Esophagus squamous epithelium (tissue), 5 donors: ENCODE measurements at places on chromosomes 4 and X.

DNA sequence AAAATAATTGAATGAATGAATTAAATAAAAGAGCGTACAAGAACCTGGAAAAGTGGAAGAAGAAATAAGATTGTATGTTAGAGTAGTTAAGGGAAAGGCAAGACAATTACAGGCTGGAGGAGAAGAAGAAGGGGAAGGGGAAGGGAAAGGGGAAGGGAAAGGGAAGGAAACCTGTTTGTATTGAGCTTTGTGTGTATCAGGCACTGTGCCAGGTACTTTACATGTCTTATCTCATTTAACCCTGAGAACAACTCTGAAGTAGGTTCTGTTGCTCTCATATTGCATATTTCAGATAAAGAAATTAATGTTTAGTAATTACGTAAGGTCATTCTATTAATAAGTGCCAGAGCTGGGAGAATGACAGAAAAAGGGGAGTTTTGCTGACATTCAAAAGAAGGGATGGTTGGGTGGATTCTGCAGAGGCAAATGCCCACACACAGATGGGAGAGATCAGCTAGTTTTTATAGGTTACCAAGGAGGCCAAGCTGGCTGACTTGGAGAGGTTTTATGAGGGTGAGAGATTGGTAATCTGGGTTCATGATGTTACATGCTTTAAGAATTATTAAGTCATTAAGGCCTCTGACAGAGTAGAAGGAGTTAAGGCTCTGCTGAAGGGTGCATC, 92.3 kb upstream of the LCORL start:
- H3K27me3 ChIP-seq = no peaks in the 10 kb centered on the region
- DNase-seq = no peak
- no peaks in the 10 kb centered on the region for H3K36me3 ChIP-seq
- H3K4me1 ChIP-seq = no peaks in the 10 kb centered on the region
- H3K4me3 ChIP-seq = no peak overlapping the region

- no peak for DNase-seq
- no peaks in the 10 kb centered on the region for H3K27me3 ChIP-seq
- H3K27ac ChIP-seq = peak overlapping the region; percentile 90
- H3K4me3 ChIP-seq = no peak overlapping the region
- no peaks in the 10 kb centered on the region for H3K4me1 ChIP-seq
- no peaks in the 10 kb centered on the region for H3K36me3 ChIP-seq
Measured at GRCh38 chr4:163492951-163493504, 1.5 kb upstream of the TMA16 start.

GRCh38 chr4:156291317-156291716, 337.7 kb upstream of the CTSO start:
- no peaks in the 10 kb centered on the region for H3K36me3 ChIP-seq
- H3K27me3 ChIP-seq = no peaks in the 10 kb centered on the region
- H3K4me3 ChIP-seq = no peak overlapping the region
- no peak overlapping the region for H3K27ac ChIP-seq
- DNase-seq = no peak

DNA sequence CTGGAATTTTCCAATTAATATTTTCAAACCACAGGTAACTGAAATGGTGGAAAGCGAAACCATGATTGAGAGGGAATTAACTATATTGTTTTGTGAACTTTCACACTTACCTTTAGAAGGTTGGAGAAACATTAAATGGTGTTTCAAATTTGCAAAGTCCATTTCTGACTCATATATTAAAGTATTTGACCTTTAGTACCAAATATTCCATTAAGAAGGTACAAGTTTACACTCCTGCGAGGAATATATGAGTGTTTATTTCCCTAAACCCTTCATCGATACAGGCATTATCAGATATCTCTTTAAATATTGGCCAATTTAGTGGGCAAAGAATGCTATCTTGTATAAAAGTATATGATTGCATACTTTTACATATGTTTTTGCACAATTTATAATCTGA, 44.1 kb upstream of the NPNT start:
- no peak for DNase-seq
- H3K4me3 ChIP-seq = no peak overlapping the region
- no peaks in the 10 kb centered on the region for H3K27me3 ChIP-seq
- H3K36me3 ChIP-seq = no peaks in the 10 kb centered on the region

GRCh38 chr4:152166567-152166966, 369.3 kb downstream of the FBXW7 start:
- H3K4me1 ChIP-seq = peaks cover 9% of the 10 kb centered on the region
- H3K4me3 ChIP-seq = no peak overlapping the region
- H3K27ac ChIP-seq = no peak overlapping the region
- peaks cover 4% of the 10 kb centered on the region for H3K27me3 ChIP-seq
- no peaks in the 10 kb centered on the region for H3K36me3 ChIP-seq
- no peak for DNase-seq

- no peak overlapping the region for H3K27ac ChIP-seq
- H3K36me3 ChIP-seq = no peaks in the 10 kb centered on the region
- DNase-seq = no peak
- H3K4me1 ChIP-seq = no peaks in the 10 kb centered on the region
- no peak overlapping the region for H3K4me3 ChIP-seq
Measured at GRCh38 chr4:58541926-58542325, 1431.7 kb upstream of the IGFBP7 start.

- no peak overlapping the region for H3K4me3 ChIP-seq
- H3K27ac ChIP-seq = no peak overlapping the region
- peaks cover 19% of the 10 kb centered on the region for H3K4me1 ChIP-seq
- H3K36me3 ChIP-seq = no peaks in the 10 kb centered on the region
- no peaks in the 10 kb centered on the region for H3K27me3 ChIP-seq
Measured at GRCh38 chr4:56050625-56051024, 101.9 kb downstream of the CEP135 start.

DNA sequence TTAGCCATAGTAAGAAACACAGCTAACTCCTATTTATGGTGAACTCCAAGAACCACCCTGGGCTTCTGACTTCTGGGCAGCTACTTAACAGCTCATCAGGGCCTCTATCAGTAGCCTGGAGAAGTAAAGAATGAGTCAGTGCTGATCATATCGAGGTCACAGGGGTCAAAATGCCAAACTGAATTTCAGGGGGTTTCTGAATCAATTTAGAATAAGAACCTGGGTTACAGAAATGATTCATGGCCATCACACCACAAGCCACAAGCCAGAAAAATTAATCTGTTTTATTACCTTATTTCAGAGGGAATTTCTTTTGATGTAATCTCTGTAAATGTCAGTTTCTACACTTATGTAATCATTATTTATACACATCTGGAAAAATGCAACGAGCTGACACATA, 64.4 kb downstream of the CHST7 start:
- H3K27me3 ChIP-seq = no peaks in the 10 kb centered on the region
- H3K36me3 ChIP-seq = no peaks in the 10 kb centered on the region
- no peak overlapping the region for H3K27ac ChIP-seq
- no peak for DNase-seq
- peaks cover under 1% of the 10 kb centered on the region for H3K4me1 ChIP-seq

GRCh38 chr4:47427935-47428334, 35.6 kb downstream of the COMMD8 start:
- no peak overlapping the region for H3K4me3 ChIP-seq
- H3K27me3 ChIP-seq = no peaks in the 10 kb centered on the region
- no peaks in the 10 kb centered on the region for H3K4me1 ChIP-seq
- no peak for DNase-seq

DNA sequence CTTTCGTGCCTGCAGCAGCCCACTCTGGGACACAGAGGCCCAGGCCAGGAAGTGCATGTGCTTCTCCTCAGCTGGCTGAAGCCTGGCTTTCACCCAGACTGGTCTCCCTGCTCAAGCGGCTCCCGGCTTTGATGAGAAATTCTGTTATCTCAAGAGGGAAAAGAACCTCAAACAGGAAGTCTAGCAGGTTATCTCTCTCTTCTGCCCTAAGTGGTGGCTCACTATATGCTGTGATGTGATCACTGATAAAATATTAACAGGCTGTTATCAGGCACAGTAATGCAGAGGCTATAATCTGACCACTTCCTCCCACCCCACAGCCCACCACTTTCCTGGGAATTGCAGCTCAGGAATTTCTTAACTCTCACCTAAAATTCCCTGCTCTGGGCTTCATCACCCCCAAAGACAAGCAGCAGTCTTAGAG, 13.3 kb downstream of the CLDN2 start:
- no peaks in the 10 kb centered on the region for H3K36me3 ChIP-seq
- no peaks in the 10 kb centered on the region for H3K27me3 ChIP-seq
- H3K27ac ChIP-seq = no peak overlapping the region
- no peak overlapping the region for H3K4me3 ChIP-seq

GRCh38 chr4:173517781-173518424, 12.1 kb downstream of the HAND2 start:
- peaks cover 50% of the 10 kb centered on the region for H3K4me1 ChIP-seq
- H3K4me3 ChIP-seq = no peak overlapping the region
- peak overlapping the region; percentile 13 for H3K27ac ChIP-seq
- H3K36me3 ChIP-seq = no peaks in the 10 kb centered on the region

DNA sequence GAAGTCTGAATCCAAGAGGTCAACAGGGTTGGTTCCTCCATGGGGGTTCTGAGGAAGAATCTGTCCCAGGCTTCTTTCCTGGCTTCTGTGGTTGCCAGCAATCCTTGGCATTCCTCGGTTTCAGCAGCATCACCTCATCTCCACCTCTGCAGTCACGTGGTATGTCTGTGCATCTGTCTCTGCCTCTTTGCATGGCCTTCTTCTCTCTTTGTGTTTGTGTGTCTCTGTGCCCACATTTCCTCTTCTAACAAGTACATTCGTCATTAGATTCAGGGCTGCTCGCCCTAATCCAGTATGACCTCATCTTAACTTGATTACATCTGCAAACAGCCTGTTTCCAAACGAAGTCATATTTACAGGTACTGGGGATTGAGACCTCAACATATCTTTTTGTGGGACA, 114.0 kb downstream of the BCOR start:
- no peak for DNase-seq
- no peaks in the 10 kb centered on the region for H3K36me3 ChIP-seq
- H3K4me1 ChIP-seq = peaks cover 11% of the 10 kb centered on the region

DNA sequence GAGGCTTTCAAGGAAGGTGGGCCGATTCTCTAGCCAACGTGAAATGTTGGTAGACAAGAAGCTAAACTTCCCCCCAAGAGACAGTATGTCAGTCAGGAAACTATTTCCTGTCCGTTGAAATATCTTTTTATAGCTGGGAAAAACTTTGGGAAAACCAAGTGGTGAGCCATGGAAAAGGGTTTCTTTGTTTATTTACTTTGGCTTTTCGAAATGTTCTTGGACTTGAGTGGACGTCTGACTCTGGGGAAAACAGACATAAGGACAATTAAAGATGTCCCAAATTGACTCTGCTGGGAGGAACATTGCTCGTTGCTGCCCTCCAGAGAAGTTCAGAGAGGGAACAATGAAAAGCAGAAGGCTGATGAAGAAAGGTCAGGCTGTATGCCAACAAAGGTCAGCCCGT, 295.4 kb downstream of the RAPGEF2 start:
- H3K36me3 ChIP-seq = no peaks in the 10 kb centered on the region
- H3K27me3 ChIP-seq = no peaks in the 10 kb centered on the region
- H3K27ac ChIP-seq = peak overlapping the region; percentile 14
- no peak for DNase-seq

DNA sequence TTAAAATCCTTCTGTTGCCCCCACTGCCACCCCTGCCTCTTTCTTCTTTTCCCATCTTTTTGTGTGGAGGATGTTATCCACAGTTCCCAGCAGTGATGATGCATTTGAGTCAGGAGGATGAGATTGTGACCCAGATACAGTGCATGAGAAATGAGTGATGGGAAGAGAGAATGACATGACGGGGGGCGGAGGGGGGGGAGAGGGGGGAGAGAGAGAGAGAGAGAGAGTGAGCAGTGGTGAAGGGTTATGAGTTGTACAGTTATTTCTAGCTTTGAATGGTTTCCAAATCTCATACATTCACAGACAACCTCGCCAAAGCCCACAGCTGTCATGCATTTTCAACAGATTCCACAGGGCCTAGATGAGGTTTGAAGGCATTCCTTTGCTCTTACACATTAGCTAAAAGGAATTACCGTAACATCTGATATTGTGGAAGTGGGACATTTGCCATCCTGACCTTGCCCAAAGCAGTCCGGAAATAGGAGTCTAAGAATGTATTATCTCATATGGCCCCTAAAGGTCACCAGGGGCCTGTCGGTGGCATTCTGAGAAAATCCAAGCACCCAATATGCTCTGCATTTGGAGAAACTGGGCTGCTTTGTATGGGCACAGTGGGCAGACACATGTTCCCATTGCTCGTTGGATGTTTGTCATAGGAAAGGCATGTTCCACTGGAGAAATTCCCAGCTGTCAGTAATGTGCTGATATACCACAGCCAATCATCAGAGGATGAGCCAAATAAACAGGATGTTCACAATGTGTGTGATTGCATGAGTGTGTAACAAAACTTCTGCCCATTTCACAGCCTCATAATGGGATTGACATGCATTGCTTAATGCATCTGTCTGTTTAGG, 435.8 kb downstream of the SPRY1 start:
- no peaks in the 10 kb centered on the region for H3K27me3 ChIP-seq
- H3K4me1 ChIP-seq = no peaks in the 10 kb centered on the region

GRCh38 chr4:118270492-118270891, 82.3 kb downstream of the PRSS12 start:
- DNase-seq = no peak
- no peaks in the 10 kb centered on the region for H3K36me3 ChIP-seq
- no peaks in the 10 kb centered on the region for H3K27me3 ChIP-seq
- H3K4me3 ChIP-seq = no peak overlapping the region
- no peaks in the 10 kb centered on the region for H3K4me1 ChIP-seq

DNA sequence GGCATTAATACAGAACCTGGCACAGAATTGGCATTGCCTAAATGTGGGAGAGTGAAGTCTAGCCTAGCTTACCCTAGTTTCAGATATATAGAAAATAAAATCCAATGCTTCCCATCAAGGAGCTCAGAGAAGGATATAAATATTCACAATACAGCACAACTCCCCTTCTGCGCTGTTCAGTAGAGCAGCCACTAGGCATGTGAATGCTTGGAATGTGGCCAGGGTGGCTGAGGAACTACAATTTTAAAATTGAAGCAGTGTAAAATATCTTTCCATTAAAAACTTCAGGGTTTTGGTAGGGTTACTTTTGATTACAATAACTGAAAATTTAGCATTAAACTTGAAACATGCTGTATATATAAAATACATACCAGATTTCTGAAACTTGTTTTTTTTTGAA, 19.5 kb downstream of the ZNF518B start:
- no peak for DNase-seq
- H3K4me3 ChIP-seq = no peak overlapping the region
- no peaks in the 10 kb centered on the region for H3K27me3 ChIP-seq
- no peaks in the 10 kb centered on the region for H3K4me1 ChIP-seq
- H3K36me3 ChIP-seq = no peaks in the 10 kb centered on the region

- H3K36me3 ChIP-seq = no peaks in the 10 kb centered on the region
- no peak overlapping the region for H3K27ac ChIP-seq
- H3K4me3 ChIP-seq = no peak overlapping the region
- no peak for DNase-seq
Measured at GRCh38 chr4:60384516-60384915, 815.6 kb upstream of the ADGRL3 start.

GRCh38 chr4:31193521-31193920, 473.4 kb downstream of the PCDH7 start:
- no peak overlapping the region for H3K27ac ChIP-seq
- no peak for DNase-seq
- no peaks in the 10 kb centered on the region for H3K36me3 ChIP-seq
- H3K4me1 ChIP-seq = no peaks in the 10 kb centered on the region

DNA sequence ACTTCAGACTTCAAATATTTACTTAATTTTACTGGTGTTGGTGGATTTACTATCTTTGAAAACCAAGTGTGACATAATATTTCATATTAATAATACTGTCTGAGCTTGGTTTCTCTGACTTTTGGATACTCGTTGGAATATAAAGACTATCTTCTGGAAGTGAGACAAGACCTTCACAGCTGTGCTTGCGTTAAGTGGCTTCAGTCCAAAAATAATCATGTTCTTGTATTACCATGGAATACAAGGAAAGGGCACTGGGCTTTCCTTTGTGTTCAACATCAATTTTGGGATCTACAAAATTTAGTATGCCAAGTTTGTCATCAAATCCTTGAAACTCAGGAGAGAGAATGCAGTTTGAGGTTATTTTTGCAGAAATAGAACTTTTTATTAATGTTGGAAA, 712.4 kb upstream of the LCORL start:
- no peak overlapping the region for H3K4me3 ChIP-seq
- H3K27me3 ChIP-seq = no peaks in the 10 kb centered on the region
- DNase-seq = no peak
- H3K27ac ChIP-seq = no peak overlapping the region
